Omental fat pad (tissue), 4 donors: ENCODE measurements at places on chromosomes 11 and 22.

- DNase-seq, result no peak
Observed at GRCh38 chr22:35328472-35328885, 28.8 kb downstream of the TOM1 start.

GRCh38 chr11:11027288-11027687 lies 169.4 kb upstream of the ZBED5 start:
- no peak for DNase-seq

DNA sequence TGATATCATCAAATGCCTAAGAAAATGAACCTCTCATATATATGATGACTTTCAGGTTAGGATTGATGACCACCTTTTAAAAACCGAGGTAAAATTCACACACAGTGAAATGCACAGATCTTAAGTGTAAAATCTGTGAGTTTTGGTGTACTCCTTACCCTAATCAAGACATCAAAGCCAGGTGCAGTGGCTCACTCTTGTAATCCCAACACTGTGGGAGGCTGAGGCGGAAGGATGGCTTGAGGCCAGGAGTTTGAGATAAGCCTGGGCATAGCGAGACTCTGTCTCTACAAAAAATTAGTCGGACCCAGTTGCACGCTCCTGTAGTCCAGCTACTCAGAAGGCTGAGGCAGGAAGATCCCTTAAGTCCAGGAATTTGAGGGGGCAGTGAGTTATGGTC lies 140.4 kb downstream of the UVRAG start:
- no peak for DNase-seq

GRCh38 chr22:23305321-23305910 lies 125.1 kb downstream of the BCR start:
- DNase-seq, result no peak

GRCh38 chr11:103812680-103813079 lies 223.8 kb upstream of the DDI1 start:
- DNase-seq, result no peak

DNA sequence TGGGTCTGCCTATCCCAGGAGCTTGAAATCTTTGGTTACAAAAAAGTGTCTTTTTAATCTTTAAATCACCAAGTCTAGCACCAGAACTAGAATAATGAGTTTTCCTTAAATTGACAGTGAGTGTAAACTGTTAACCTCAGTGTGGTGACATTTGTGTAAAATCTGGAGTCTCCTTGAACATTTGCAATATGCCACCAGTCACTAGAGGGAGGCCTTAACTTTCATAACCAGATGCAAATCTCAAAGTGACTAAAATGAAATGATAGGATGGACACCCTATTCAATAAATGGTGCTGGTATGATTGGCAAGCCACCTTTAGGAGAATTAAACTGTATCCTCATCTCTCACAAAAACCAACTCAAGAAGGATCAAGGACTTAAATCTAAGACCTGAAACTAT lies 8.3 kb upstream of the SCGB1D2 start:
- no peak for DNase-seq

GRCh38 chr11:6705905-6706535 lies 22.9 kb upstream of the MRPL17 start:
- DNase-seq, result peak; percentile 38

DNA sequence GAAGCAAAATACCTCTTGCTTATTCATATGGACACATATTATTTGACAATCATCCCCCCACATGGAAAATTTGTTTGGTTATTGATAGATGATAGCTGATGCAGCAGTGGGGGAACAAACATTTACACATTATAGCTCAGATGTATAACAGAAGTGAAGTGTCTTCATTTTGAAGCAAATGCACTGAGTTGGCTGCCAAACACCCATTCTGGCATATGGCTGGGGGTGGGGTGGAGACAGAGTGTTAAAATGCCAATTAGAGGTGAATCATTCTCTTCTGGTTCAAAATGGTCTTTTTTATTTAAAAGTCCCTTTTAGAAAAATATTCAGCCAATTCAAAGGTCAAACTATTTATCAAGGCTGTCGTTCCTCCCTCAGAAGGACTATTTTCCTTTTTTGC lies 157.3 kb upstream of the TRPC6 start:
- DNase-seq, result no peak

DNA sequence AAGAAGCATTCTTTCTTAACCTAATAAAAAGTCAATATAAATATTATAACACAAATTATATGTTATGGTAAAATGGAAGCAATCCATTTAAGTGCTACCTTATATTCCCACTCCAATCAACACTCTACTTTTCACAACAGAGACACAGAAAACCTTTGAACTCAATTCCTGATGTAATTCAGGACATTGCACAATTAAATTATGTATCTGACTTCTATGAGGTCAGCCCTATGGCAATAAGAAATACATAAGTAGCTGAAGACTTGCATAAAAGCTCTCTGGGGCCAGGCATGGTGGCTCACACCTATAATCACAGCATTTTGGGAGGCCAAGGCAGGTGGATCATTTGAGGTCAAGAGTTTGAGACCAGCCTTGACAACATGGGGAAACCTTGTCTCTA lies 6.8 kb downstream of the OR4D10 start:
- no peak for DNase-seq
